T-helper 17 cell (primary cell): ENCODE measurements at places on chromosomes 1 and 21.

- DNase-seq, result no peak
Observed at GRCh38 chr1:63991685-63992084, 211.7 kb upstream of the UBE2U start.

DNA sequence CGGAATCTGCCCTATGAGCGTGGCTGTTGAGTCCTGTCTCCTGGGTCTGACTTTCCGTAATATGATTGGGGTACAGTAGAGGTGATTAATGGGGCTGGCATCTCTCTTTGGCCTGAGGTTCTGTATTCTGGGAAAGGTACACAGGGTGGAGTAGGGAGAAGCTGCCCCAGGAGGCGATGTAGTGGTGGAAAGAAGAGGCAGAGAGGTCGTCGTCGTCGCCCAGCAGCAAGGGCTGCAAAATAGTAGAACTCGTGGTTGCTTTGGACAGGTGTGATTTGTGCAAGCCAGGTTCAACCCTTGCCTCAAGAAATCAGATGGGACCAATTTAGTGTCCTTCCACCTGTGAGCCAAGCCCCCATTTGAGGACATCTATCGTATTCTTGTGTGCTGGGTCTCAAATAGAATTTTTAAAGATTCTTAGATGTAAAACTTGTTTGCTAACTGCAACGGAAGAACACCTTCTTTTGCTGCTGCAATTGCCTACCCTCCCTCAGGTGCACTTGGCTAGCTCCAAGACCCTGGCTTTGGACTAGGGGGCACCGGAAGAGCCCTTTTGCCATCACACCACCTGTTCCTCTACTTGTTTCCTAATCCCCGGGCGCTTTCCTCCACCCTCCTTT, 1.3 kb upstream of the HMGN2 start:
- no peak for DNase-seq

DNA sequence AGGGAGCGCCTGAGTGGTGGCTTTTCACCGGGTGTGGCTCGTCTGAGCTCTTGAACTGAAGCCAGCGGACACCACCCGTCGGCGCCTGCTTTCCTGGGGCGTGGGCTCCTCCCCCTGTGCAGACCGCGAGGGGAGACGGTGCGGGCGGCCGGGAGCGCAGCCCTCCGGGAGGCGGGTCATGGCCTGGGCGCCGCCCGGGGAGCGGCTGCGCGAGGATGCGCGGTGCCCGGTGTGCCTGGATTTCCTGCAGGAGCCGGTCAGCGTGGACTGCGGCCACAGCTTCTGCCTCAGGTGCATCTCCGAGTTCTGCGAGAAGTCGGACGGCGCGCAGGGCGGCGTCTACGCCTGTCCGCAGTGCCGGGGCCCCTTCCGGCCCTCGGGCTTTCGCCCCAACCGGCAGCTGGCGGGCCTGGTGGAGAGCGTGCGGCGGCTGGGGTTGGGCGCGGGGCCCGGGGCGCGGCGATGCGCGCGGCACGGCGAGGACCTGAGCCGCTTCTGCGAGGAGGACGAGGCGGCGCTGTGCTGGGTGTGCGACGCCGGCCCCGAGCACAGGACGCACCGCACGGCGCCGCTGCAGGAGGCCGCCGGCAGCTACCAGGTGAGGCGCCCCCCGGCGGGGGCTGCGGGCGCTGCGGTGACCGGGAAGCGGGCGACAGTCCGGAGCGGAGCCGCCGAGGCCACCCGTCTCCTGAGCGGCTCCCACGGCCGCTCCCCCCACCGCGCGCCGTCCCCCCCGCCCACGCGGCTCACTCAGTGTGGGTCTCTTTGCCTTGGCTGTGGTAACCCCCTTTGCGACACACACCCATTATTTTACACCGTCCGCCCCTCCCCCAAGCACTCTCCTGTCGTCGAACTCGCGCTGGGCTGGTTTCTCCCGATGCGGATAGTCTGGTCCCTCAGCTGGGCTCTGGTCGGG, at the start of gene TRIM58:
TRIM58 (plus strand) TSS at position 119 of the 916 bp plus-strand sequence; CDS start at position 179, 60 bp downstream.
- peak; percentile 7 for DNase-seq

GRCh38 chr1:4176841-4177240, 276.8 kb upstream of the C1orf174 start:
- DNase-seq, result no peak

- DNase-seq, result no peak
Observed at GRCh38 chr1:246631426-246631825, 65.2 kb downstream of the CNST start.

DNA sequence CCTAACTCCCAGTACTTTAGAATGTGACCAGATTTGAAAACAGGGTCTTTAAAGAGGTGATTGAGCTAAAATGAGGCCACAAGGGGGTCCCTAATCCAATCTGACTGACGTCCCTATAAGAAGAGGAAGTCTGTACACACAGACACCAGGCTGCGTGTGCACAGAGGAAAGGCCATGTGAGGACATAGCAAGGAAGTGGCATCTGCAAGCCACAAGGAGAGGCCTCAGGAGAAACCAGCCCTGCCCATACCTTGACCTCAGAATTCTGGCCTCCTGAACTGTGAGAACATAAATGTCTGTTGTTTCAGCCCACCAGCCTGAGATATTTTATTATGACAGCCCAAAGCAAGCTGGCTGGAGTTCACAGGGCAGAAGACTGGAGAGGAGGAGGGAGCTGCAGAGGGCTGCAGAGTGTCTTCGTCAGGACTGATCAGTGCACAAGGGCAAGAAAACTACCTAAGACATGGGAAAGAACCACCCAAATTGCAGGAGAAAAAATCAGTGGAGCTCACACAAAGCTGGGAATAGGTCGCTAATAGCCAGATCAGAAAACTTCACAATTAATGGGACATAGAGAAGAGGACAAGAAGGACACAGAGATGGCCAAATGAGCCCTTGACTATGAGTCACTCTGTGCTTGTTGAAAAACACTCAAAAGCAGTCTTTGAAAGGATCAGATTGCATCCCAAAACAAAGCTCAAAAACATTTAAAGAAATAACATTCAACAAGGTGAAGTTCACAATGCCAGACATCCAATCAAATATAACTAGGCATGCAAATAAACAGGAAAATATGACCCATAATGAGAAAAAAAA, 14.1 kb upstream of the WNT9A start:
- DNase-seq, result no peak

- DNase-seq, result no peak
Observed at GRCh38 chr1:170460001-170460400, 72.0 kb upstream of the GORAB start.

DNA sequence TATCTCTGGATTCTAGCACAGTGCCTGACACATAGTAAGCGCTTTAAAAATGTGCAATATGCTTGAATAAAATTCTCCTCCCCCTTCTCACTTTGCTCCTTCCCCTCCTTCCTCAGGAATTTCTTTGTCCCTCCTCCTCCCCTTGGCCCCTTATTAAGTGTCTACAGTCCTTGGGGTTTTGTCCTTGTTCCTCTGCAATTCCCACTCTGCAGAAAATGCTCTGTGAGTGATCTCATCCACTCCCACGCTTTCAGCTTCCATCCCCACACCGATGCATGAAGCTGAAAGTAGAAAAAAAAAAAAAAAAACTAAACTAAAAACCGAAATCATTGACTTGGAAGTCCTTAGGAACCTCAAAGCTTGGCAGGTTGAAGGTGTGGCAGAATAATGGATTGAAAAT, 273.6 kb downstream of the RRAGC start:
- DNase-seq, result no peak

DNA sequence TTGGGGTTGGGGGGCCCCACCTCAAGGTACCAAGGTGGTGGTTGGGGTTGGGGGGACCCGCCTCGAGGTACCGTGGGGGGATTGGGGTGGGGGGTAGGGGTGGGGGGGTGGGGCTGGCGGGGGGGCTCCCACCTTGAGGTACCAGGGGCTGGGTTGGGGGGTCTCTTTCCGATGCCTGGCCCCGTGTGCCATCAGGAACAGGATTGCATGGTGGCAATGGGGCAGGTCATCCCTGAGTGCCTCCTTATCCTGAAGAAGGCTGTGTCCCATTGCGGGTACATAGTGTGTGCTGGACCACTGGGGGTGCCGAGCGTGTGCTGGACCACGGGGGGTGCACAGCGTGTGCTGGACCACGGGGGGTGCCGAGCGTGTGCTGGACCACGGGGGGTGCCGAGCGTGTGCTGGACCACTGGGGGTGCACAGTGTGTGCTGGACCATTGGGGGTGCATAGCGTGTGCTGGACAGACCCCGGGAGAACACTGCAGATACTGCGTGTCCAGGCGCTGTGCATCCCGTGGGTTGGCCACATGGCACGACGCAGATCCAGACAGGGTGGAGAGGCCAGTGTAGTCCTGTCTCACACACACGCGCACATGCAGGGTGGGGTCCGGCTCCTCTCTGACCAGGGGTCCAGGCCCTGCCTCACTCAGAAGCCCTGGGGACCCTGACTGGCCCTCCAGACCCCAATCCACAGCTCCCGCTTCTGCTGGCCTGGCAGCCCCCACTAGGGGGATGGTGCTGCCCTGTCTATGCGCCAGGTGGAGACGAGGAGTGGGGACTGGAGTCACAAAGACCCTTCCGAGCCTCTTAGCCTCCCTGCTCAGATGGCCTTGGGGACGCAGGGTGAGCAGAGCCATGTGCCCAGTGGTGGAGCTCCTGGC, 4.2 kb downstream of the SCNN1D start:
- no peak for DNase-seq

- no peak for DNase-seq
Observed at GRCh38 chr1:25631750-25632485, 15.3 kb downstream of the MAN1C1 start.

- DNase-seq, result peak; percentile 54
Observed at GRCh38 chr1:36650200-36651065, 167.7 kb upstream of the CSF3R start.

- DNase-seq, result no peak
Observed at GRCh38 chr1:190124068-190124467, 353.6 kb downstream of the BRINP3 start.

GRCh38 chr1:236886199-236886598, 91.1 kb downstream of the MTR start:
- no peak for DNase-seq

DNA sequence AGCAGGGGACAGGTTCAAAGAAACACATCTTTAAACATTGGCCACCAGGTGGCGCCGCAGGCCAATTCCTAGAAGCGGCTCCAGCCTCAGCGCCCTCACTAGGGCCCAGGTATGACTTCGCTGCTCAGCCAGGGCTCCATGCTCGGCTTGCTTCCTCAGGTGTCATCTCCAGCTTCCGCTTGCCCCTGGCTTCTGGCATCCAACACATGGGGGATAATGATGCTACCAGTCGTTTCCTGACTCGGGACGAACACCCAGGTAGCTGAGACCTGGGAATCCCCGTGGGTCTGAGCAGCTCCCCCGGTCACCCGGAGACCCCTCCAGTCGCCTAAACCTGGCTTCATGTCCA, 8.5 kb upstream of the MEX3A start:
- DNase-seq, result peak; percentile 78

GRCh38 chr1:96557336-96557735, 164.2 kb upstream of the PTBP2 start:
- no peak for DNase-seq

GRCh38 chr1:160006312-160006940, 25.4 kb downstream of the PIGM start:
- DNase-seq, result peak; percentile 48

- no peak for DNase-seq
Observed at GRCh38 chr21:18617291-18617690, 213.7 kb upstream of the TMPRSS15 start.
